ENCODE measurements at places on chromosomes 13 and 19. TPM values are rescaled to one million over a fixed set of nuclear protein-coding genes. Genes with fewer than 3 reads are reported as not detected.

Gene KLHL1
- not detected for polyA plus RNA-seq

Gene OR7C1
- polyA plus RNA-seq: not detected

Gene DHDH
- 2.7 TPM for polyA plus RNA-seq

Gene SPACA4
- polyA plus RNA-seq: not detected

Gene LGI4
- polyA plus RNA-seq: not detected

Gene IGLON5
- not detected for polyA plus RNA-seq

Gene APLP1
- polyA plus RNA-seq: not detected

Gene LRFN3
- polyA plus RNA-seq: 1.2 TPM

Gene CCL25
- not detected for polyA plus RNA-seq

Gene CGB2
- not detected for polyA plus RNA-seq

Gene SIGLEC9
- polyA plus RNA-seq: 0.46 TPM

Gene SCGB2B2
- 0.15 TPM for polyA plus RNA-seq

Gene ICAM3
- 229 TPM for polyA plus RNA-seq

Gene MBD3L3
- not detected for polyA plus RNA-seq

Gene SELENOV
- polyA plus RNA-seq: not detected

Gene SRRM5
- 0.97 TPM for polyA plus RNA-seq

Gene LILRB1
- polyA plus RNA-seq: 0.09 TPM

Gene YIF1B
- 45.1 TPM for polyA plus RNA-seq

Gene NDUFA11
- polyA plus RNA-seq: 381 TPM

Gene RGL3
- polyA plus RNA-seq: not detected

Gene PABPC3
- 0.21 TPM for polyA plus RNA-seq

Gene ZNF528
- polyA plus RNA-seq: 11.6 TPM

Gene ZNF578
- polyA plus RNA-seq: 3.0 TPM

Gene CACNG8
- not detected for polyA plus RNA-seq

Gene CACNA1A
- 0.31 TPM for polyA plus RNA-seq

Gene ADAMTSL5
- 4.3 TPM for polyA plus RNA-seq

Gene EBI3
- not detected for polyA plus RNA-seq

Gene TRAPPC6A
- 173 TPM for polyA plus RNA-seq

Gene SERP2
- 0.58 TPM for polyA plus RNA-seq

Gene KLC3
- polyA plus RNA-seq: not detected

Gene TMEM59L
- polyA plus RNA-seq: 0.74 TPM

Gene TMEM145
- polyA plus RNA-seq: not detected

Gene ADM5
- polyA plus RNA-seq: 0.34 TPM

Gene FBXO27
- not detected for polyA plus RNA-seq

Gene TNFSF13B
- polyA plus RNA-seq: 9.0 TPM

Gene OR1M1
- polyA plus RNA-seq: not detected

Gene ADPRHL1
- polyA plus RNA-seq: 0.37 TPM

Gene SYCN
- not detected for polyA plus RNA-seq

Gene DIRAS1
- not detected for polyA plus RNA-seq

Gene VPS36
- polyA plus RNA-seq: 23.1 TPM

Gene OLFM4
- polyA plus RNA-seq: not detected

Gene CYP2A7
- polyA plus RNA-seq: not detected

Gene LILRA1
- 0.14 TPM for polyA plus RNA-seq

Gene COQ8B
- 21.9 TPM for polyA plus RNA-seq

Gene ACTMAP
- polyA plus RNA-seq: 3.2 TPM

Gene ZNF480
- 29.0 TPM for polyA plus RNA-seq

Gene TMC4
- polyA plus RNA-seq: not detected

Gene MYBPC2
- not detected for polyA plus RNA-seq

Gene ZNF665
- polyA plus RNA-seq: 12.2 TPM

Gene LPAR2
- polyA plus RNA-seq: 16.5 TPM

Gene CEACAM21
- 27.7 TPM for polyA plus RNA-seq

Gene SIGLEC12
- 0.09 TPM for polyA plus RNA-seq

Gene CEACAM6
- not detected for polyA plus RNA-seq
